Stimulated activated CD4-positive, alpha-beta T cell treated with anti-CD3 and anti-CD28 coated beads, TNF-alpha, amount 100 ng/mL, for 24 hours (primary cell): ENCODE measurements at places on chromosomes 6 and 20.

GRCh38 chr6:89321131-89321970 is 6.3 kb upstream of the GABRR2 start:
- no peak for DNase-seq

- DNase-seq = no peak
Observed at GRCh38 chr20:56995149-56995548, 271.3 kb downstream of the BMP7 start.

- no peak for DNase-seq
Observed at GRCh38 chr6:5279891-5280338, 18.6 kb downstream of the FARS2 start.

- DNase-seq = no peak
Observed at GRCh38 chr6:108209738-108210137, 43.9 kb downstream of the NR2E1 start.

GRCh38 chr20:53149148-53149889 is 177.2 kb downstream of the TSHZ2 start:
- no peak for DNase-seq

GRCh38 chr6:149876241-149876933 is 12.2 kb upstream of the LRP11 start:
- DNase-seq = no peak

GRCh38 chr20:38599410-38599882 is 2.2 kb upstream of the ARHGAP40 start:
- no peak for DNase-seq

DNA sequence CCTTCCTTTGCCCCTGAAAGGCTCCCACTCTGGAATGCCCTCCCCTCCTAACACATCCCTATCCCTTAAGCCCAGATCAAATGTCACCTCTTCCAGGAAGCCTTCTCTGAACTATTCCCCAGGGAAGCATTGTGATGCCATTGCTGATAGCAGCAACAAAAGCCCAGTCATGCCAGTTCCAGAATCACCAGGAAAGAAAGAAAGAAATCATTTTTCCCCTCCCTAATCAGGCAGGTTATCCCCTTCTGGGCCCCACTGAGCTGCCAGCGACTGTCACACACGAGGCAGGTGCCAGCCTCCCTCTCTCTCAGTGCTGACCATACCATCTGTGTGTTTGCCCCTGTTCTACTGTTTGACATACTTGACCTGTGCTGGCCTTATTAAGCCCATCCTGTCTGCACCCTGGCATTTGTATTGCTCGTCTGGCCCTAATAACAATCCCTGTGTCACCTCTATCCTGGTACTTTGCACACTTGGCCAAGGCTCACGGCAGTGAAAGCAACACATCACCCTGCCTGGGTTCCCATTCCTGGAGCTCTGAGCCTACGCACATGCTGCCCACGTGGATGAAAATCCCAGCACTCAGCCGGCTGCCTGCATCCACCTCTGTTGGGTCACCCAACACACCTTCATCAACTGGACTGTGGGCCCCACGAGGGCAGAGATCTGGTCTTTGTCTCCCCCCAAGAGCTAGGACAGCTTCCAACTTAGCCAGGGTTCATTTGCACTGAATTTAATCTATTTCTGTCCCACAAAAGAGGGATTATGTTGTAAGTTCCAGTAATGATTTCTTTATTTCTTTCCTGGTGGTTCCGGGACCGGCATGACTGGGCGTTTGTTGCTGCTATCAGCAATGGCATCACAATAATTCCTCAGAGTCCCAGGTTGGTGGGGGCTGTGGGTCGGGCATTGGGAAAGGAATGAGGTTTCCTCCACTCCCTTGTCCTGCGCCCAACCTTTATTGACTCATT is 5.3 kb upstream of the BPIFB1 start:
- DNase-seq = no peak
